ENCODE measurements at places on chromosomes 11 and 22.
A peak's percentile ranks its signal among the peaks of the same experiment; 100 is the strongest.

- peak; percentile 75 for DNase-seq
Observed at GRCh38 chr11:46391186-46391577, 394 bp downstream of the CHRM4 start.

DNA sequence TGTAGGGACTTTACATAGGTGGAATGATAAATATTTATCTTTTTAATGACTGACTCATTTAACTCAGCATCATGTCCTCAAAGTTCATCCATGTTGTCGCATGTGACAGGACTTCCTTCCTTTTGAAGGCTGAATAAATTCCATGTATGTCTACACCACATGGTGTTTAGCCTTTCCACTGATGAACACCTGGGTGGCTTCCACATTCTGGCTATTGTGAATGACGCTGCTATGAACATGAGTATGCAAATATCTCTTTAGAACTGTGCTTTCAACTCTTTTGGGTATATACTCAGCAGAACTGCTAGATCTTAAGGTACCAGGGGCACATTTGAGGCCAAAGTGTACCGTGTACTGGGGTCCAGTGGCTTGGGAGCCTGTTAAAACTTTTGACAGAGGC lies 24.1 kb downstream of the LARGE1 start:
- DNase-seq = no peak

DNA sequence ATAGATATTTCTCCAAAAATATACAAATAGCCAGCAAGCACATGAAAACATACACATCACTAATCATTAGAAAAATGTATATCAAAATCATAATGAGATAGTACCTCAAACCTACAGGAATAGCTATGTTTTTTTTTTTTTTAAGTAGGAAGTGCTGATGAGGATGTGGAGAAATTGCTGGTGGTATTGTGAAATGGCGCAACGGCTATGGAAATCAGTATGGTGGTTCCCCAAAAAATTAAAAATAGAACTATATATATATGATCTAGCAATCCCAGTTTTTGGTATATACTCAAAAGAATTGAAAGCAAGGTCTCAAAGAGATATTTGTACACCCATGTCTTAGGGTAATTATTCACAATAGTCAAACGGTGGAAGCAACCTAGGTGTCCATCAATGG lies 46.0 kb upstream of the HIPK3 start:
- DNase-seq = no peak

DNA sequence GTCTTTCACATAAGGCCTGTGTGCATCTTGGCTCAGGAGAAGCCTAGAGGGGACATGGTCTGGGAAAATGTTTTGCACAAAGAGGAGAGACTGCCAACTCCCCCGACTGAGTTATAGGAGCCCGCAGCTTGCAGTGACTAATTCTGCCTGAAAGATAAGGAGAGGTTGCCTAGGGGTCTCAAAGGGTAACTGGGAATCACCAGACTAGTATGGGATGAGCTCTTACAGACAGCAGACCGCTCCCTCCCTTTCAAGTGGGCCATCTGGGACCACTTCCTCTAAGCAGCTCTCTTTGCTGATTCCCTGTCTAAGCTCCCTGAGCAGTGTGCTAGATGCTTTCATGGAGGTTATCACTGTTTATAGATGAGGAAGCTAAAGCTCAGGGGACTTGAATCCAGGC lies 105.1 kb downstream of the TENM4 start:
- no peak for DNase-seq
